ENCODE measurements at places on chromosomes 3 and 15.

GRCh38 chr15:21261396-21261964, 178.8 kb downstream of the POTEB3 start:
- no peak for DNase-seq

GRCh38 chr3:188431553-188431952, 277.6 kb downstream of the LPP start:
- DNase-seq: no peak

- no peak for DNase-seq
Observed at GRCh38 chr3:101851850-101852714, 2.8 kb downstream of the NFKBIZ start.

DNA sequence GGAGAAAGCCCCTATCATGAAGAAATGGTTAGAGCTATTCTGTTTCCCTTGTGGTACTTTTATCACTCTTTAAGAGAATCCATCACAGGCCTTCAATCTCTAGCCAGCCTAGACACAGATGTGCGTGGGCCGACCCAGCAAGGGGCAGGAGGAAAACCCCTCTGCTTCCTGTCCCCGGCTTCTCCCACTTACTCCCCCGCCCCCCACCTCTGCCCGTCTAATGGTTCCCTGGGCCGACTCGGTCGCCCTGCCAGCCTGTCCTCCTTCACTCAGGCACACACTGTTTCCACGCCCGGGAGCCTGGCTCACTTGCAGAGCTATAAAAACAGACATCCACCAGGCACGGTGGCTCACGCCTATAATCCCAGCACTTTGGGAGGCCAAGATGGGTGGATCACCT, 58.3 kb upstream of the TFRC start:
- peak; percentile 56 for DNase-seq

- no peak for DNase-seq
Observed at GRCh38 chr3:116425126-116425525, 20.2 kb downstream of the LSAMP start.

- DNase-seq: no peak
Observed at GRCh38 chr3:12192173-12192572, 33.5 kb upstream of the TIMP4 start.

DNA sequence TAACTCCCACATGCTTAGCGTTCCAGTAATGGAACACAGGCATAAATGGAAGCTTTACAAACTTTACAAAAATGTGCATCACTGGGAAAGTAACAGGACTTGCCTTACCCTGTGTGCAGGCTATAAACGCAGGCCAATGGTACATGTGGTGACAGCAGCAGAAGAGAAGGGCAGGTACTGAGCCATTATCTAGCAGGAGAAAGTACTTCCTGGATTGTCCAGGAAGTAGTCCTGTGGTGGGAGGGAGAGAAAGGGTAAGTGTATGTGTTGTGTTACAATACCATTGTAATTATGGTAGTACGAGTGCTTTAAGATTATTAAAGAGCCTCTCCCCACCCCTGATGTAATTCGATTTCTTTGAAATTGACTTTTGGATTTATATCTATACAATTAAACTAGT, 5.3 kb downstream of the ATP1B3 start:
- DNase-seq: no peak

DNA sequence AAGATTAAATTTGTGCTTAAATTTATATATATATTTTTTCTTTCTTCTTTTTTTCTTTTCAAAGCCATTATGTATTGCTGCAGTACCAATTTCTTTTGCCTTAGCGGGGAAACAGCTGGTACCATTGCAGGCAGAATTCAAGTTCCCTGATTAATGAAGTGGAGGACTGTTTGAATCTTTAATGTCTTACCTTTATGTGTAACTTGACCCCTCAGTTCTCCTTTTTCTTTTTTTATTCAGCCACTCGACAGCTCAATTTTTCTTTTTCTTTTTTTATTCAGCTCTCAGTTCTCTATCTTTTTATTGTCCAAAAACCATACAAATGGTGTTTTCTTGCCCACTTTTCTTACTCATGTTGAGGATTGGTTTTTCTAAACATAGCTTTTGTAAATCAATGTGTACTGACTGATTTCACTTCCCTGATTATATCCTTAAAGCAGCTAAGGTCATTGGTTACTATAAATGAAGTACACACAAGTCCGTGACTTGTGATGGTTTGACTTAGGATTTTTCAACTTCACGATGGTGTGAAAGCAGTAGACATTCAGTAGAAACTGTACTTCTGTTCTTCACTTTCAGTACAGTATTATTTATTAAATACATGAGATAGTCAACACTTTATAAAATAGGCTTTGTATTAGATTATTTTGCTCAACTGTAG, 22.8 kb downstream of the ATP2C1 start:
- peak; percentile 28 for DNase-seq

- DNase-seq: no peak
Observed at GRCh38 chr15:95296643-95297042, 1033.9 kb upstream of the NR2F2 start.

DNA sequence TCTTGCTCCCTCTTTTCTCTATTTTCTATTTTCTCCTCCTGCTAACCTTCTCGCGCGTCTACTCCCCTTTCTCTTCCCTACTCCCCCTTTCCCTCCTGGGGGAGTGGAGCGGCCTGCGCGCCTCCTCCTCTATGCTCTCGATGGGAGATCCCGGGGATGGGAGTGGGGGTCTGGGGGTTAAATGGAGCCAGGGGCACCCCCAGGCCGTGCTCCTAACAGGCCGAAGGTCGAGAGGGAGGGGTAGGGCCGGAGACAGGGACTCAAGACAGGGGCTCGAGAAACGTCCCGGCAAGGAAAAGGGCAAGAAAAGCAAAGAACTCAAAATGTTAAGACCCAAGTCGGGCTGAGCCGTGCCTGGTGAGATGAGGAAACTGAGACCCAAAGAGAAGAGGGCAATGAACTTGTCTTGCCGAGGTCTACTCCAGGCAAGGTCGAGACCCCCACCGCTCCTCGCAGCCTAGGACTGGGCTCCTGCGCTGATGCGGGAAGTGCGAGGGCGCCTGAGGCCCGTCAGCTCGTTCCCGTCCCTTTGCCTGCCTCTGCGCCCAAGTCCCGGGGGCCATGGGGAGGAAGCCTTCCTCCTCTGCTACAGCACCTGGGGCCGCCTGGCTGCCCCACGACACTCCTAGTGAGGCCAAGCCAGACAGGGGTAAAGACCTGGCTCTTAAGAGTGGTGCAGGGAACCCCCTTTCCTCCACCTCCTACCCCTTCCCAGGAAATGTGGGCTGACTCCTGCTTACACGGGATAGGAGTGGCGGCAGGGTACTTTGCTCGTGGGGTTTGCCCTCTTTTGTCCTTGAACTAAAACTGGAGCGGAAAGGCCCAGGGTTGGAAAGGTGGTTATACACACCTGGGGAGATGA, 770 bp upstream of the MEGF11 start:
- no peak for DNase-seq

DNA sequence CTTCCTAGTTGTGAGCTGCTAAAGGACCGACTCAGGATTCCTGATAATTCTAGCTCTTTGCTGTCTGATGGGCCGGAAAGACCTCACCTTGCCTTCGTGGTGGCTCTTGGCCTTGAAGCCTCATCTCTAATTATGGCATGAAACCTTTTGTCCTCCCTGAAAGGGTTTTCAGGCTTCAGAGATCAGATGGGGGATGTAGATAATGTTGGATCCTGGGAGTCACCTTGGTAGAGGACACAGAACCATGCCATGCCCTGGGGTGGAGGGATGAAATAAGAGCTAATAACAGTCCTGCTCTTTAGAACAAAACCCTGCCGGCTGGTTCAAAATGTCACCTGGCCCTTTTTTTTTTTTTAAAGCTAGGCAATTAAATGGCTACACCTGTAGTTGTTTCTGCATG, 50.8 kb upstream of the SYN2 start:
- DNase-seq: no peak

DNA sequence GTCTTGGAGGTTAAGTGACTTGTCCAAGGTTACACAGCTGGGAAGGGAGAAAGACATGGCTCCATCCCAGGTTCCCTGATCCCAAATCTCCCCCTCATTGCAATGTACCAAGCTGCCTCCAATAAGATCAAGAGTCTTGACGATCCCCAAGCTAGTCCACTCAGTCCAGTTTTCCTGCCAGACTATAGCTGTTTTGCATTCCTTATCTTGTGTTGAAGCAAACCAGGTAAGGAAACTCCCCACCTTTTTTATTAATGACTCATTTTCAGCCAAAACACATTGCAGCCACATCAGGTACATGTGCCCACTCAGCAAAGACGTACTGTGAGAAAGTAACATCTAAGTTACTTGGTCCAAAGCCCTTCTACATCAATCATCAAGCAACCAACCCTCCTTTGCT, 41.9 kb downstream of the LIPC start:
- DNase-seq: peak; percentile 37

DNA sequence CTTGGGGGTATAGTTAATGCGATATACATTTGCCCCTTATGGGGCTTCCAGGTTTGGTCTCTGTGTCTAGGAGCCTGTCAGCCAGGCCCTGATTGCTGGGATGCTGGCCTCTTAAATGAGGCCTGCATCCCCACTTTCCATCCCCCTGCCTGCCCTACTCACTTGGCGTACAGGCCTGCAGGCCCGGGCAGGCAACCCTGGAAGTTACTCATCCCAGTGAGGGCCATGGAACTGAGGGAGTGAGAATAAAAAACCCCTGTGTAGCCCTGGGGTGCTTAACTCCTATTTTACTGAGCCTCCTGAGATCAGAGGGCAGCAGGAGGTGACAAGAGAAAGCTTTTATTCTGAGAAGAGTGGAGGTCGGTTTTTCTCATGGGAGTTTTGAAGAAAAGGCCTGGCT, 2.0 kb downstream of the DISP2 start:
- DNase-seq: no peak

- DNase-seq: no peak
Observed at GRCh38 chr3:124883766-124884473, 3.2 kb downstream of the ITGB5 start.

- DNase-seq: no peak
Observed at GRCh38 chr15:92020207-92020606, 166.7 kb downstream of the SLCO3A1 start.

DNA sequence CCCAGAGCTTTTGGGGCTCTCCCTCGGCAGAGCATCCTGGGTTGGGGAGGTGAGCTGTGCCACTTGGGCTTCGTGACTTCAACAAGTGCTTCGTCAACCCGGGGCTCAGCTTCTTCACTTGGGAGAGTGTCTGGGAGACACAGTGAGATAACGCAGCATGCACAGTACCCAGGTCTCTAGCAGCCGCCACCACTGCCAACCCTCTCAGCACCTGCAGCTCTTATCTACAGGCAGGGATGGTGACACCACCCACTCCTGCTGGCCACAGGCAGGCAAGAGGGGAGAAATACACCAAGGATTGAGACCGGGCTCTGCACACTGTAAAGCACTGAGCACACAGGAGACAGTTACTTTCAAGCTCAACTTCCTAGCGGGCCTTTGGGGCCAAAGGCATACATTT, 11.6 kb downstream of the TKT start:
- no peak for DNase-seq

- peak; percentile 69 for DNase-seq
Observed at GRCh38 chr15:73965758-73966113, 26.4 kb downstream of the STOML1 start.

- DNase-seq: no peak
Observed at GRCh38 chr3:135897715-135898114, 67.8 kb upstream of the PPP2R3A start.

DNA sequence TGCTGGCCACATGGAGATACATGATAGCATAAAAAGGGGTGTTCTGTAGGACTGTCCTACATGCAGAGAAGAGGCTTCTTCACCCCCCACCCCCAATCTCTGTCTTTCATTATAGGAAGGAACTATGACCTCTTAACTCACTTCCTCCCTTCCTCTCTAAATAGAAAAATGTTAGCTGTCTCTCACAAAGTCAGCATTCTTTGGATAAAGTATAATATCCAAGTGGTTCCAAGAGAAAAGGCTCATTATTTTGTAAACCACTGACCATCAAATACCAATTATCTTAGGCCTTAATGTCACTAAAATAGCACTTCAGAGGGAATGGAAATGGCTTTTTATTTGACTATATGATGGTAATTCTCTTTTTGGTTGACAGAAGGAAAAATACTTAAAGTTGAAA, 95.3 kb upstream of the SLC2A2 start:
- DNase-seq: no peak

DNA sequence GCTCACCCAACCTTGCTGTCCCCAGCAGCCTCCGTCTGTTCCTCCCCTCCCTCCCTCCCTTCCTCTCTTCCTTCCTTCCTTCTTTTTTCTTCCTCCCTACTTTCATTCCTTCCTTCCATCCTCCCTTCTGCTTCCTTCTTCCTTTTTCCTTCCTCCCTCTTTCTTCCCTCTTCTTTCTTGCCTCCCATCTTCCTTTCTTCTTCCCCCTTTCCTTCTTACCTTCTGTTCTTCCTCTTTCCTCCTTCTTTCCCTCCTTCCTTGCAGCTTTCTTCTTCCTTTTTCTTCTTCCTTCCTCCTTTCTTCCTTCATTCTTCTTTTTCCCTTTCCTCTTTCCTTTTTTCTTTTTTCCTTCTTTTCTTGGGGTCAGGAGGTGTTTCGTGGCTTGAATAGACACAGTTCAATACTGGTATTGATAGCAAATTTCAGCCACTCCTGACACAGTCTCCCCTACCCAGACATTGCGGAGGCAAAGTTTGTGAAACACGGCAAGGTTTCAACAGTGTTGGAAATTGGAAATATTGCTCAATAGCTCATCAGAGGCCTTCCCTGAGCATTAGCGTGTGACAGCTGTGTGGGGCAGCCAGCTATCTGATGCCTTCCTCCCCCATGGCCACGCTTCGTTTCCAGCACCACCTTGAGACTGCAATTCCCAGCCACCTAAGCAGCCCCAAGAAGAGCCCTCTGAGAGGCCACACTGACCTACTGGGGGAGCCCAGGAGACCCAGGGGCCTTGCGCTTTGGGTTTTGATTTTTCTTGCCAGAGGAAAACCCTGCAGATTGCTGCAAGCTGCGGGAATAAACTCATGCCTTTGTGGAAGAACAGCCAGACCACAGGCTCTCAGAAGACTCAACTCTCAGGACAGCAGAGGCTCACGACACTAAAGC, 82.2 kb downstream of the KLF15 start:
- peak; percentile 3 for DNase-seq

- no peak for DNase-seq
Observed at GRCh38 chr3:123700791-123701722, 116.2 kb upstream of the HACD2 start.

DNA sequence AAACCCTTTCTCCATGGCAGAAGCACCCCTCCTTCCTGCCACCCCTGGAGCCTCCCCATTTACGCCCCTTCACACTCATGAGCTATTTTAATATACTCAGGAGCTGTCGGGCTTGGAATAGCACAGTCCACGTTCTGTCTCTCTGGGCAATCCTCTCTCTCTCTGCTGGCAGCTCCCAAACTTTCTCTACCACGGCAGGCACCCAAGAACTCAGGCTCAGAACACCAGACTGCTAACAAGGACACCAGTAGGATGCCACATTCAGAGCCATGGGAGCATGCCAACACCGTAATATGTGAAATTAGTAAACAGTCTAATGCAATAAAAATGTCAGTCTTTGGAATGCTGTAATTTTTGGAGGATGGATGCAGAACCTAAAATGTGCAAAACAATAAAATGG, 19.3 kb downstream of the TNFAIP8L3 start:
- DNase-seq: no peak

DNA sequence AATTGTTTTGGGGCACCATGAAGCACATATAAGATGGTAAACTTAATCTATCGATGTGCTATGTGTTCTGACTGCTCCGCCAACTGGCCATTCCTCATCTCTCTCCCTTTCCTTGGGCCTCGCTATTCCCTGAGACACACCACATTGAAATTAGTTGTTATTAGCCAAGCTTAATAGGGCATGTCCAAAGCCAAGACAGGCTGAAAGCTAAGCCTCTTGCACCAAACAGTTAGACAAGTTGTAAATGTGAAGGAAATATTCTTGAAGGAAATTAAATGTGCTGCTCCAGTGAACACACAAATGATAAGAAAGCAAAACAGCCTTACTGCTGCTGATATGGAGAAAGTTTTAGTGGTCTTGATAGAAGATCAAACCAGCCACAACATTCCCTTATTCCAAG, 39.3 kb downstream of the C2CD4A start:
- DNase-seq: no peak
